ENCODE measurements at places on chromosomes 2 and 18.

DNA sequence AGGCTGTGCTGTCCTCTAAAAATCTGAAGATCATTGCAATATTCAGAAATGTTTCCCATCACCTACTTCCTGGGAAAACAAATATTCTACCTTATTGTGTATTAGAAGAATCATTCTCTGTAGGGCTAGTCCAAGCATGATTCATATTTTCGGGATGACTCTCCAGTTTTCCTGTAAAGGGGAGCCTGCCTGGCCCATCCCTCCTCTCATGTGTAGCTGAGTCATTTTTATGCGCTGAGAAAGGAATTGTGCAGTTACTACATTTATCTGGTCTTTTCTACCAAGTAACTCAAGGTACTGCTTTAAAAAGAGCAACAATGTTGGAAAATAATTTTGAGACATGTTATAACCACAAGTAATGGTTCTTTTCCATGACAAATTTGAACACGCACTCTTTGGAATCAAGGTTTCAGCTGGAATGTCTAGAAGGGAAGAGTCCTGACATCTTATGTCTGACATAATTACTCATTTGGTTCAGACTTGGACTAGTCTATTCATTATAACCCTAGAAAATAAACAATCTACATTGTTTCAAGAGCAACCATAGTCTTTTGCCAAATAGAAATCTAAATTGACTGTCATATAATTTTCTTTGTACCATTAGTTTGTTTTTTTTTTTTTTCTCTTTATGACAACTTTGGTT lies 6.6 kb downstream of the DSG3 start:
- DNase-seq: no peak

DNA sequence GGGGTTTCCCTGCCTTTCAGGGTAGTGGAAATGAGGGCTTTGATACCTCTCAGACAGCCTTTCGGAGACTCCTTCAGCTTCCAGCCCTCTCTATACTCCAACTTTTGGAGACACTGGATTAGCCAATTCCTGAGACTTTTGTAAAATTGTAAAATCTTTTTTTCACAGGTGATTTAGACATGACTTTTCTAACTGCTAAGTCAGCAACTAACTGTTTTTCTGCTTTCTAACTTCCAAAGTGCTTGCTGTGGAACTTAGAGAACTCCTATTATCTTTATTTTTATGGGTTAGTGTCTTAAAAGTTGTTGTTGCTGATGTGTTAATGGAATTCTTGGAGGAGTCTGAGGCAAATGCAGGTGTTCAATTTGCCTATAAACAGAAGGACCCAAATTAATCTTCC lies 616.7 kb upstream of the ID2 start:
- no peak for DNase-seq

DNA sequence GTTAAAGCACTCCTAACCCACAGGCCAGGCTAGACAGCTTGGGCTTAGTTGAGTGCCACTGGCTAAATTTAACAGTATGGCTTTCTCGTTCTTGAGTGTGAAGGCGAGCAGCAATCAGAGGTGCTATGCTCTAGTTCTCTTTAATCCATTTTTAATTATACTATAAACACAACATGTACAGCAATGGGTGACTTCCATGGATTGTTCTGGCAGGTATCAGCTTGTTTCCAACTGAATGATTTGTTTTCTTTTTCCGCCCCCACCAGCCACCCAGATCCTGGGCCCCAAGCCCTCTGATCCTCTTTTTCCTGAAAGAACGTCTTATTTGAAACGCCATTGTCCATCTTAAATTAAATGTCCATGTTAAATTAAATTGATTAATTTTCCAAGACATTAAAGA lies 244.8 kb downstream of the IKZF2 start:
- no peak for DNase-seq

GRCh38 chr2:48341551-48342133 lies 188.3 kb upstream of the STON1 start:
- no peak for DNase-seq

GRCh38 chr2:199987586-199987985 lies 32.2 kb downstream of the MAIP1 start:
- DNase-seq: no peak

DNA sequence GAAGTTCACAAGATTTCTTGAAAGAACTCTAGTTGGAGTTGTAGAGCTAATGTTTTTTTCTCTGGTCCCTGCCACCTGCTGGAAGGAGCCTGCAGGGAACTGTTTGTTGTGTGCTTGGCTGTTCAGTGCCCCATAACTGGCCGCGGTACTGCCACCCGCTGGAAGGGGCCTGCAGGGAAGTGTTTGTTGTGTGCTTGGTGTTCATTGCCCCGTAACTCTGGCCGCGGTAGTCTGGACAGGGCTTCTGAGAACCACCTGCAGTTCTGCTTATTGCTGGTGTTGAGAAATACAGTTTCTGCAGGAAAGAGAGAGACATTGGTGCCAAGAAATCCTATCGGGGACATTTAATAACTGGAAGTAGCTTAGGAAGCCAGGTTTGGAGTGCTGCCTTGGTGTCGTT lies 58.1 kb downstream of the AGAP1 start:
- DNase-seq: peak; percentile 79

DNA sequence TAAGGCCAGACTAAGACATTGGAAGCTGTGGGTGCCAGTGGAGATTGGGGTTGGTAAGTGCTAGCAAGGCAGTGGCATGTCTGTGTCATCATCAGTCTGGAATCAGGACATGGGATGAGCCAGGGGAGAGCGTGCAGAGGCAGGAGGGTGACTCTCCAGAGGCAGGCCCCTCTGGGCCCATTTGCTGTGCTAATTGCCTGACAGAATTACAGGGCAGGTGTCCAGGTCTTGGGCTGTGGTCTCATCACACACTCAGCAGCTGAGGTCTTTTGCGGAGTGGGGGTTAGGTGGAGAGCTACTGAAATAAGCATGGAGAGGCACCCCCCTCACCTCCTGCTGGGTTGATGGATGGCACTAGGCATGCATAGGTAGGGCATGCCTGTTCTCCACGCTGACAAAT lies 57.4 kb downstream of the CELF4 start:
- DNase-seq: no peak

- DNase-seq: no peak
Observed at GRCh38 chr2:146246736-146247523, 1597.9 kb upstream of the ACVR2A start.

DNA sequence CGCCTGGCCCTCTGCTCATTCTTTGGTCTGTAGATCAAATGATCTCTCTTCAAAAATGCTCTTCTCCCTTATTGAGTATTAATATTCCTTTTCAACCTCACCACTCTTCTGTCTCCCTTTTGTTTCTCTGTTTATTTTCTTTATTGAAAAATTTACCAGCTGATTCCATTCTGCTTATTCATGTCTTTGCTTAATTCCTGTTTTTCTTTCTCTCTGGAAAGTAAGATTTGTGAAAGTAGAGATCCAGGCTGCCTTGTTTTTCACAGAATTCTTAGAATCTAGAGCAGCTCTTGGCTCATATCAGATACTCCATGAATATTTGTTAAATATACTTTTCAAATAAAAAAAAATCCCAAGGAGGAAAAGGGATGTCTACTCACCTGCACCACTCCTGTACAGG lies 157.0 kb downstream of the DOCK10 start:
- DNase-seq: no peak
